ENCODE measurements at places on chromosomes 5 and 9.

DNA sequence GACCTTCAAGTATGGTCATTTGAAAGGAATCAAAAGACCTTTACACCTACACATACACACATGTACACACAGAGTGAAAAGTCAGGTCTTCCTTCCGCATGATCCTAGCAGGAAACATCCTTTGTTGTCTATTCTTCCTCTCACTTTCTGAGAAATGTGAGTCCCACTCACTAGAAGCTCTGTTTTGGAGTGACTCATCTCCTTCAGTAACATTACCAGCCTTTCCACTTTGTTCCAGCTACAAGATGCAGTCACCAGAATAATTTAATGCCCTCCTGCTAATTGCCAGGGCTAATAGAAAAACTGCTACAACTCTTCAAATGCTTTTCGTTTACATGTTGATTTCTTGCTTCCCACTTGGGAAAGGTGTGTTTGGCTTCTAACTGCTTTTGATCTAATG, 417.3 kb downstream of the RASEF start:
- no peak for DNase-seq

- no peak for DNase-seq
Measured at GRCh38 chr5:59241119-59241518, 652.4 kb downstream of the PDE4D start.

GRCh38 chr5:159393854-159394274, 63.6 kb upstream of the IL12B start:
- no peak for DNase-seq

DNA sequence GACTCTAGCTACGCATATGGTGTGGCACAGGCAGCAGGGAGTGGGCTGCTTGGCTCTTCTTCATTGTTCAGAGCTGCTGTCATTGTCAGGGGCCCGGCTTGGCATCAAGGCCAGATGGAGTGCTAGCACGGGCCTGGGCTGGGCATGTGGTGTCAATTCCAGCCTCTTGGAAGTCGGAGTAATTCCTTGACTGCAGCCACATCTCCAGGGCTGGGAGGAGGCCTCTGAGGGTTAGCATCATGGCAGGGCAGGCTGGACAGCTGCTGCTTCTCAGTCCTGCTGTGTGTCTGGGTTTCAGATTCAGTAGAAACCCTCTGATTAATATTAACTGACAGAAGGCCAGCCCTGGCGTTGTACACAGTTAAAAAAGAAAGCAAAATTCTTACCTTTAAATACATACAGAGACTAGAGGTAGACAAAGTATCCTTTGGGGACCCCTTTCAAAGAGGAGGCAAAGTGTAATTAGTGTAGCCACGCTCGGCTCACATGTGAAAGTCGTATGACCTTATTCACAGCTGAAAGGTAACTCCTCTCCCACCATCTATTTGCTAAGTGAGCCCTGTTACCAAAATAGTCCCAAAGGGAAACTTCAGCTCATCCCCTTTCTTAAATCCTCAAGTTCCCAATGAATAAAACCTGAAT, 126.4 kb downstream of the DOCK2 start:
- no peak for DNase-seq

DNA sequence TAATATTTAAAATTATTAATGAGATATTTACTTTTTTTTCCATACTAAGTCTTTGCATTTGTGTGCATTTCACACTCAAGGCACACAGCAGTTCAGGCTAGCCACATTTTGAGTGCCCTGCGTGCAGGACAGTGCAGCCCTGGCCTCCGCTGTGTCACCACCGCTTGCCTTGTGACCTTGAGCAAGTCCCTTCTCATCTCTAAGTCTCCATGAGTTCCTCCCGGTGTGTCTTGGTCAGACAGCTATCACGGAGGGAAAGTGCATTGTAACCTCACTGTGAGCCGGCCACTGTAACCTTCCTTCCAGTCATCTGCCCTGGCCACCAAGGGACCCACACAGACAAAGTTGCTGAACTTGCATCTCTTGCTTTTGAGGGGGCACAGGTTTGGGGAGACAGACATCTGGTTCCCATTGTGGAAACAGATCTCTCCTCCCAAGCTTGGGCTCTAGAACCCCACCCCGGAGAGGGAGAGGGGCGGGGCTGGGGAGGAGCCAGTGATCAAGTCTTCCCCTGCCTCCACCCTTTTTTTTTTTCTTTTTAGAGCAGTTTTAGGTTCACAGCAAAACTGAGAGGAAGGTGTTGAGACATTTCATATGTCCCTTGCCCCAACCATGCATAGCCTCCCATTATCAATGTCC, 96.8 kb downstream of the C9orf50 start:
- no peak for DNase-seq

DNA sequence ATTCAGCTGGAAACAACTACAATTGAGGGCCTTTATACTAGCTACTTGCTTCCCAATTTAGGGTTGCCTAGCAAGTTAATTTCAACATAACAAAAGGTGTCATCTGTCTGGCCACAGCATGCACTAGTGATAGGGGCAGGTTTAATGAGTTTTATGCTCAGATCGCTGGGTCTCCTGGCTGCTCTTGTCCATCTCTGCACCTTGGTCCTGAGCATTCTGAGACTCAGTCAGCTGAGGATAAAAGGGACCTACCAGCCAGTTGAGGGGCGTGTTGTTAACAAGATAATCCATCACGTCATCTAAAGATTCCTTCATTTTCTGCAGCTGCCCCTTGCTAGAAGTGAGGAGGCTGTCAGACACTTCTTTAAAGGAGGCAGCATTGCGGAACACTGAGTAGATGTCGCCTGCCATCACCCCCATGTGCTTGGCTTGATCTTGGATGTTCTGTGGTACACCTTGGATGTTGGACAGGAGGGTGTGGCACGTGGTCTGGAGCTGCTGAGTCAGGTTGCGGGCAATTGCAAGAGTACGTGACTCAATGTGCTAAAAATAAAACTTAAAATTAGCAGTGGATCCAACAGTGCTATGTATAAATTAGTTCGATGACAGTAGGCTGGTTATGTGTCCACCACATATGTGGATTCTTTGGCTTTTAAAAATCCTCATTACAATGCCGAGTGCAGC, 11.0 kb downstream of the PLIN2 start:
- DNase-seq, result no peak

GRCh38 chr5:31130676-31131075, 62.8 kb upstream of the CDH6 start:
- no peak for DNase-seq

DNA sequence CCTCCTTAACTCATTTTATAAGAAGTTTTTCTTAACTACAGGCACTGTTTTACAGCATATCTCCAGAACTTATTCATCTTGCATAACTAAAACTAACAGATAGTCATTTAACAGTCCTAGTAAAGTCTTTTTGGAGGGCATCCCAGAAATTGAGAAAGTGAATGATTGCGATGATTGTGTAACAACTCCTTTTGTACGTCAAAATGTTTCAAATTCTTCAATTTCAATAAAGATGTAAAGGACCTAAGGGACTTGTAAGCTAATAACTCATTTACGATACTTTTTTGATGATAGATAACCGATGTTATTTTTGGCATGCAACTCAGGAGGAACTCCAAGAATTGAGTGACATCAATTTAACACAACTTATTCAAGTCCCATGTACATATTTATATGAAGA, 42.7 kb downstream of the SVEP1 start:
- DNase-seq, result no peak

DNA sequence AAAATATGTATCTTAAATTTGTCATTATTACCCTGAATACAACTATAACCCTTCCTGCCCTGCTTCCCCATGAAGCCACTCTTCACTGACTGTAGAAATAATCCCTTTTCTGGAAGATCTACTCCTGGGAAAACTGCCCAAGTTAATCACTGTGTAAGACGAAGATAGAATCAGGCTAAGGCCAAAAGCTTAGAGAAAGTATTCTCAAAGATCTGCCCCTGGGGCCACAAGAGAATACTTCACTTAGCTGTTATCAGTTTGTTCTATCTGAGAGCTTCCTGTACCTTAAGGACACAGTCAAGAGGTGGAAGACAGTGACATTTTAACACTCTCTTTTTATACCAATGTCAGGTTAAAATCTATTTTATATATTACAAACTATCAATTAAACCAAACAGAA, 33.8 kb downstream of the RNF145 start:
- no peak for DNase-seq

GRCh38 chr5:170219615-170220014, 13.2 kb upstream of the C5orf58 start:
- DNase-seq, result no peak

DNA sequence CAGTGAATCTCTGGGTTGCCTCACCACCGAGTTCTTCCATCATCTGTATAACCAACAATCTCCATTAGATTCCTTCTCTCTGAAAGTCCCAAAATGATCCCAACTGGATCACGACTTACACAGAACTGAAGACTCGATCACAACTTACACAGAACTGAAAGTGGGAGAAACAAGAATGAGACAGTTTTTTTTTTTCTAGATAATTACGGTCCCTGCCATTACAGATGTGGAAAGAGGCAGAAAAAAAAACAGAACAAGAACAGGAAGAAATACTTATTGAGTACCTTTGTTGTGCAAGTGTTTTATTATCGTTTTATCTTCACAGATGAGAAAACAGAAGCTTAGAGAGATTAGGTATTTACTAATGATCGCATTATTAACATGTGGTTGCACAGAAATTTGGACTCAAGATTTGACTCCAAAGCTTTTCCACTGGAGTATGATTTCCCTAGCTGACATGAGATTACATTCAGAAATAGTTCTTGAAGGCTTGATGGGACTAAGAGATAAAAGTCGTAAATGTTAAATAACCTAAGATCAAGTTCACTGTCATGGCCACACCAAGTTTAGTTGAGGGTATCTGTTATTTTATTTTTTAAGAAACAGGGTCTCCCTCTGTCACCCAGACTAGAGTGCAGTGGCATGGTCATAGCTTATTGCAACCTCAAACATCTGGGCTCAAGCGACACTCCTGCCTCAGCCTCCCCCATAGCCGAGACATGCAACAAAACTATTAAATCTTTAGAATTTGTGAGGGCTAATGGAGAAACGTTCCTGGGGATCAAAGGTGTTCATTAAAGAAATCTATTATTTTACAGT, 8.9 kb downstream of the PLK2 start:
- no peak for DNase-seq

GRCh38 chr5:159953609-159954008, 37.3 kb downstream of the ADRA1B start:
- no peak for DNase-seq

- no peak for DNase-seq
Measured at GRCh38 chr9:111913159-111913558, 16.5 kb downstream of the UGCG start.

DNA sequence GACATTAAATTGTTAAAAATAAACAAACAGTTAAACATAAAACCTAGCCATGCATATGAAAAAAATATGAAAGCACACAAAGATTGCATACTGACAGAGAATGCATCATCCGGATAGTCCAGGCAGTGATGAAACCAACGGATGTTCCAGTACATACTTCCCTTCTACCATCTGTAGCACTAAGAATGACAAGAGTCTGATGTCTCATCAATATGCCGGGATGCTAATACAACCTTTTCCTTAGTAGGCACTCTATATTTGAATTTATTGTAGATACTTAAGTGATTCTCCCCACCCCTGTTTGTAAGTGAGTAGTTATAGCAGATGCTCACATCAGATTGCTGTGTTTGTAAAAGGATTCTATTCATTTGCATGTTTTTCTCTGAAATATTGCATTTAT, 571.2 kb upstream of the WWC1 start:
- no peak for DNase-seq

GRCh38 chr9:136518623-136519022, 27.2 kb downstream of the NOTCH1 start:
- DNase-seq, result no peak

GRCh38 chr9:29939559-29939958, 2366.3 kb upstream of the C9orf72 start:
- no peak for DNase-seq

GRCh38 chr5:219460-219863, 1.3 kb downstream of the SDHA start:
- no peak for DNase-seq

DNA sequence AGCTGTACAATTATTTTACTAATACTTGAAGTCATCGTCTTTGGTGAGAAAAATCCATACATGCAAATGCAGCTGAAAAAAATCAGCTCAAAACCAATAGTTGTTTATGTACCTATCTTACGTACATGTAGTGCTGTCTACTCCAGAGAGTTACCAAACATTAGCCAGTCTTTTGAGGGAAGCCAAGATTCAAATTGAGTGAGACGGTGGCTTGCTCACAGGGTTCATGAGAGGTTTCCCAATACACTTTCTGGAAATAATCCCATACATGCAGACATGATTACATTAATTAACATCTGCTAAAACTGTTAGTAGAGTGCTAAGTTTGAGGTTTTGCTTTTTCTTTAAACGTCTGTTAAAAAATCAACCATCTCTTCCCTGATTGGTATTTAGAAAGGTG, 2.3 kb downstream of the C9orf72 start:
- DNase-seq, result no peak

- DNase-seq, result no peak
Measured at GRCh38 chr5:97074859-97075489, 67.4 kb downstream of the LIX1 start.

GRCh38 chr5:17024686-17025180, 88.6 kb upstream of the MYO10 start:
- DNase-seq, result no peak
